MCF 10A (cell line): ENCODE measurements at places on chromosomes 5 and 9. TPM values are rescaled to one million over a fixed set of nuclear protein-coding genes. Genes with fewer than 3 reads are reported as not detected.

Gene PCDHB9
- 1.0 and 1.8 TPM in 2 replicates for total RNA-seq

Gene C5orf52
- total RNA-seq: not detected in 2 replicates

Gene SPINK9
- total RNA-seq: not detected in 2 replicates

Gene DOK3
- 5.4 and 6.0 TPM in 2 replicates for total RNA-seq

Gene BBLN
- total RNA-seq: 68.6 and 70.4 TPM in 2 replicates

Gene TMEFF1
- 0.28 and 0.56 TPM in 2 replicates for total RNA-seq

Gene AGXT2
- total RNA-seq: not detected in 2 replicates

Gene FRMD3
- total RNA-seq: 0.17 and 0.28 TPM in 2 replicates

Gene SLC36A3
- total RNA-seq: not detected in 2 replicates

Gene ALDH1B1
- 17.5 and 26.2 TPM in 2 replicates for total RNA-seq
